ENCODE measurements at places on chromosomes 6 and 20. TPM values are rescaled to one million over a fixed set of nuclear protein-coding genes. Genes with fewer than 3 reads are reported as not detected.

GRCh38 chr6:143701349-143702234 is 23.8 kb downstream of the PHACTR2 start:
- no peak overlapping the region for H3K4me3 ChIP-seq
- H3K4me1 ChIP-seq = peaks cover 9% of the 10 kb centered on the region
- DNase-seq = no peak
- no peaks in the 10 kb centered on the region for H3K36me3 ChIP-seq
- H3K27me3 ChIP-seq = no peaks in the 10 kb centered on the region
- no peak overlapping the region for H3K27ac ChIP-seq

- H3K27me3 ChIP-seq = no peaks in the 10 kb centered on the region
- H3K4me1 ChIP-seq = no peaks in the 10 kb centered on the region
- H3K27ac ChIP-seq = no peak overlapping the region
These were observed 164.1 kb downstream of the FRK start for GRCh38 chr6:115896538-115897129.

GRCh38 chr20:15091421-15092037 is 754.1 kb upstream of the FLRT3 start:
- no peaks in the 10 kb centered on the region for H3K27me3 ChIP-seq
- no peaks in the 10 kb centered on the region for H3K36me3 ChIP-seq
- no peak overlapping the region for H3K4me3 ChIP-seq
- H3K4me1 ChIP-seq = no peaks in the 10 kb centered on the region
- DNase-seq = no peak

GRCh38 chr6:162700966-162701365 is 26.6 kb downstream of the PRKN start:
- no peaks in the 10 kb centered on the region for H3K36me3 ChIP-seq
- no peak overlapping the region for H3K27ac ChIP-seq
- no peaks in the 10 kb centered on the region for H3K27me3 ChIP-seq
- DNase-seq = no peak
- no peak overlapping the region for H3K4me3 ChIP-seq

DNA sequence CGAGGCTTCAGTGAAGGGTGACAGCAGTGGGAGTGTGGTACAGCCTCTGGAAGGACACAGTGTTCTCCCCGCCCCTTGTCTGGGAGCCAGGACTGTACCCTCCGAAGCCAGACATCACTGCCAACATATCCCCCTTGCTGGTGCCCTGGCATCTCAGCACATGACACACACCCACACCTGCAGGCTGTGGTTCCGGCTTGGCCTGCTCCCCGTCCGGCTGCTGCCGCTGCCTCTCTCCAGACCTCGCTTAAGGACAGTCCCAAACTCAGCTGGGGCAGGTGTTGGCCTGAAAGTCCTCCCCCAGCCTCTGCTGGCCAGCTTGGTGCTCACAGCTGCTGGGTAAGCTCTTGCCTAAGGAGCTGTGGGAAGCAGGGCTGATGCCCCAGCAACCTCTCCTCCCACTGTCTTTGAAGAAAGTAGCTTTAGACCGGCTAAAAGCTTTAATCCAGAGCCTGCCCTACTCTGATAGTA is 7.0 kb downstream of the EMILIN3 start:
- peaks cover 4% of the 10 kb centered on the region for H3K27me3 ChIP-seq
- no peak overlapping the region for H3K27ac ChIP-seq
- H3K36me3 ChIP-seq = no peaks in the 10 kb centered on the region
- no peaks in the 10 kb centered on the region for H3K4me1 ChIP-seq

- no peak for DNase-seq
- H3K27me3 ChIP-seq = no peaks in the 10 kb centered on the region
- H3K4me1 ChIP-seq = no peaks in the 10 kb centered on the region
- no peaks in the 10 kb centered on the region for H3K36me3 ChIP-seq
These were observed 69.5 kb upstream of the TASP1 start for GRCh38 chr20:13708234-13708633.

Gene RWDD2A
- 3.6 TPM for total RNA-seq

Gene MCM3
- 18.0 TPM for total RNA-seq
